Foreskin keratinocyte (primary cell): ENCODE measurements at places on chromosomes 3 and 15. TPM values are rescaled to one million over a fixed set of nuclear protein-coding genes. Genes with fewer than 3 reads are reported as not detected.

AADACL2 gene
- total RNA-seq: not detected in 2 replicates

GOLGA6L7 gene
- not detected in 2 replicates for total RNA-seq

CCR1 gene
- total RNA-seq: not detected in 2 replicates

MAP1A gene
- total RNA-seq: 0.24 and 0.28 TPM in 2 replicates

SLC28A1 gene
- not detected in 2 replicates for total RNA-seq

IGSF11 gene
- total RNA-seq: not detected in 2 replicates

LDHAL6B gene
- not detected in 2 replicates for total RNA-seq

GPR160 gene
- 0.10 and 0.42 TPM in 2 replicates for total RNA-seq

WWTR1 gene
- total RNA-seq: 14.8 and 23.6 TPM in 2 replicates

FANCD2OS gene
- not detected in 2 replicates for total RNA-seq

TBC1D2B gene
- 24.4 and 28.7 TPM in 2 replicates for total RNA-seq

UPK1B gene
- total RNA-seq: 1.9 and 4.8 TPM in 2 replicates

SPINT1 gene
- total RNA-seq: 107 and 121 TPM in 2 replicates

GOLGA8M gene
- not detected in 2 replicates for total RNA-seq

ROBO1 gene
- 43.0 and 47.6 TPM in 2 replicates for total RNA-seq

DNA sequence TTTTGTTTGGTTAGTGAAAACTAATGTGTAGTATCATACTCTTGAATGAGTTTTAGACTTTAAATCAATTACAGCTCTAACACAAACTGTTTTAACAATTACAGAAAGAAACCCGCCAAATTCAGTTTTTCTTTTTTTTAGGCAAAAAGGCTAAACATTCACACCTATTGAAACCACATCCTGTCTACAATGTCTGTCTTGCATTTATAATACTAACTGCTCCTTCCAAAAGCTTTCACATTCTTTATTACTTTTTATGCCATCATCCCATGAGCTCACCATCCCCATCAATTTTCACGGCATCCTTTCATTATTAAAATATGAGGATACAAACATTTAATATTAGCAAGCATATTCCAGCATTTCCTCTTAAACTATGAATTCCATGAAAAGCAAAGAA lies 593.3 kb downstream of the FOXP1 start:
- DNase-seq: no peak

- no peak for DNase-seq
Observed at GRCh38 chr3:113495035-113495434, 19.9 kb downstream of the SPICE1 start.

GRCh38 chr3:111729087-111729846 lies 129.8 kb upstream of the PHLDB2 start:
- no peak for DNase-seq

DNA sequence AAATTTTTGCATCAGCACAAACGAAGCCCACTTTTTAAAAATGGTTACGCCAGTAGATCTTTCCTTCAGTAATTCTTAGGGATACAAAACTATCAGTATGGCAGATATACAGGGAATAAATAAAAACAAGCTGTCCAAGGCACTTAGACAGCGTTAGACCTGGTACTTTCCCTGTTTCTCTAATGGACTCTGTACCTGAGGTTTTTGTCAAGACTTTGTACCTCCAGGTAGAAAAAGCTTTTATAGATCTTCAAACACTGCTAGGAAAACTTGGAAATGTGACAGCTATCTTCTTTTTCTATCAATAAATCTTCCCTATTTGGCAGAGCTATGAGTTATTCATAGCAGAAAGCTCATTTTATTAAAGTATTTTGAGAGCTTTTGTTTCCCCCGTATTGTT lies 477.8 kb downstream of the MAGI1 start:
- DNase-seq: no peak

- DNase-seq: no peak
Observed at GRCh38 chr3:112298781-112299180, 4.8 kb upstream of the SLC9C1 start.

DNA sequence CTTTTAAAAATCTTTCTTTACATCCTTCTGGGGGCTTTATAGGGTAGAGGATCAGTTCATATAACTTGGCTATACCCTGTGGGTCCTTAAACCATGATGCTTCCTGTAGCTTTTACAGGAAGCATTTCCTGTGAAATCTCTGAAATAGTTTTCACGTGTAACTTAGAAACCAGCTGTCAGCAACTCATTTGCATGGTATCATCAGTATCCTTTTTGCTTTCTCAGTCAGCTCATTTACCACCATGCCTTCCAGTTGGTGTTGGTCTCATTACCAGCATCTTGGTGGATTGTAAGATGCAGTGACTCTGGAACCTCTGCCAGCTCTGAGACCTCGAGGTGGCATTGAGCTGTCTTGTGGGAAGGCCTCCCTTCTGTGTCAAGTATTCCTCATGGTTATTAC lies 96.7 kb upstream of the MYZAP start:
- DNase-seq: no peak

- DNase-seq: peak; percentile 40
Observed at GRCh38 chr3:72678867-72679266, 169.4 kb downstream of the SHQ1 start.

GRCh38 chr3:89375451-89375850 lies 268.0 kb downstream of the EPHA3 start:
- DNase-seq: no peak

- DNase-seq: no peak
Observed at GRCh38 chr15:35963326-35963725, 417.4 kb upstream of the DPH6 start.

DNA sequence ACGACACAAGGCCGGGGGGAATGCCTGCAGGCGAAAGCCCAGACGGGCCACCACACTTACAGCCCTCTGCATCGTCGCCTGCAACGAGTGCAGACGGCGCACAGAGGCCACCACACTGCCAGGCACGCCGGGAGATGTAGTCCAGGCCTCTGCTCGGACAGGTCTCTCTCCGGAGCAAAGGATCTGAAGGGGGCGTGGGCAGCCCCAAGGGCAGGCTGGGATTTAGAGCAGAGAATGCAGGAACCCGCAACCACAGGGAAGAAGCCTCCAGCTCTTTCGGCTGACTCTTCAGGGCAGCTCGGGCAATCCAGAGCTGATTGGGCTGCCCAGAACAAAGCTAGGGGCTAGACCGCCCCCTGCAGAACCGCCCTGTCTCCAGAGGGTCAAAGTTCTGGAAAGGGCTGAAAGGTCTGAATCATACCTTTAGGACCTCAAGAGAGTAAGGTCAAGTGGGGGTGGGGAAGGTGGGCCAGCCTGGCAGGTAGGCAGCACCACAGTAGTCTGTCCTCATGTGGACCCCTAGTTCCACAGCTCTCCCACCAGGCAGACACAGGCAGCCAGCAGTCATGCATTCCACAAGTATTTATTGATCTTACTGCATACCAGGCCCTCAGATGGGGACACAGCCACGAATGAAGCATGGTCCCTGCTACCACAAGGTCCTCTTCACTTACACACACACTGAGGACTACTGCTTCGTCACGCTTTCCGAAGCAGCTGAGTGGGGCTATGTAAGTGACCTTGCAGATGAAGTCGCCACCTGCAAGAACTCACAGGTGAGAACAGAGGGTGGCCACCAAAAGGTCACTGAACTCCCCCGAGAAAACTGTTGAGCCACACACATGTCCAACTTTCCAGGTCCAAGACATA lies at the start of gene AMT:
Gene AMT, minus strand, starts transcription at position 95 of the 870 bp plus-strand sequence. Its CDS starts 23 bp downstream, at position 72.
- DNase-seq: no peak

GRCh38 chr3:172915911-172916514 lies 165.5 kb downstream of the ECT2 start:
- no peak for DNase-seq

DNA sequence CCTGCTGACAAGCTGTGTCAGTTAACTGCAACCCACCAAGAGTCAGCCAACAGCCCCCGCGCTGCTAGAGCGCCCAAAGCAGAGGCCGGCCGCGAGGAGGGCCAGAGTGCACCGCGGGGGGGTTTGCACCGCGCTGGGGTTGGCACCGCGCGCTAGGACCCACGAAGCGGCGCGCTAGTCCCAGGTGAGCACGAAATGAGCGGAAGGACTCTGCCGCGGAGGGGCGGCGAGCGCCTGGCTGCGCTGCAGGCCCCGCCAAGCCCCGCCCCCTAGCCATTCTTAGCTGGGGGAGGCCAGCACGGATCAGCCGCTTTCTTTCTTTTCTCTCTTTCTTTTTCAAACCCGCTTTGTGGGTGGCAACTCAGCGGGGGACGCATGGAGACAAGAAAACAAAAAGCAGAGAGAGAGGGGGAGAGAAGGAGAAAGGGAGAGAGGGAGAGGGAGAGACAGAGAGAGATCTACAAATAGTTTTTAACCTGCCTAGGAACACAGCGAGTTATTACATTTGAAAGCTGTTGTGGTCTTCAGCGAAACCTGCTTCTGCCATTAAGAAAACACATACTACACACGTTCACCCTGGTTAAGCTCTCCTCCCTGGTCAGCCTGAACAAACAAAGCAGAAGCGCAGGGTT lies 6.9 kb upstream of the FOXB1 start:
- DNase-seq: no peak

- no peak for DNase-seq
Observed at GRCh38 chr15:88232771-88233201, 23.8 kb downstream of the NTRK3 start.

DNA sequence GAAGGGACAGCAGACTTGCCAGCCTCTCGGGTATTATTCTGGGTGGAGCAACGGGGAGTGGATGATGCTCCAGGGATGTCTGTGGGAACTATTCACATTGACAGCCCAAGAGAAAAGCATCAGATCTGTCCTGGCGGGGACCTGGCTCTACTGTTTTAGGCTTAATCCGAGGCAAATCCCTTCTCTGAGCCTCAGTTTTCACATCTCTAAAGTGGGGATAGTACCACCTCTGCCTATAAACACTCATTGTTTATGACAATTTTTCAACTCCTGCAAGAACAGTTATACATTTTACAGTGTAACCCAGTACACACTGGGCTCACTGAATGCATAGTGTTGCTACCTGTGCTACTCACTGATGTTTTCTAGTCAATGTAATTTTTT lies 9.3 kb downstream of the PDIA5 start:
- no peak for DNase-seq

GRCh38 chr15:25536801-25537611 lies 98.2 kb upstream of the UBE3A start:
- no peak for DNase-seq

DNA sequence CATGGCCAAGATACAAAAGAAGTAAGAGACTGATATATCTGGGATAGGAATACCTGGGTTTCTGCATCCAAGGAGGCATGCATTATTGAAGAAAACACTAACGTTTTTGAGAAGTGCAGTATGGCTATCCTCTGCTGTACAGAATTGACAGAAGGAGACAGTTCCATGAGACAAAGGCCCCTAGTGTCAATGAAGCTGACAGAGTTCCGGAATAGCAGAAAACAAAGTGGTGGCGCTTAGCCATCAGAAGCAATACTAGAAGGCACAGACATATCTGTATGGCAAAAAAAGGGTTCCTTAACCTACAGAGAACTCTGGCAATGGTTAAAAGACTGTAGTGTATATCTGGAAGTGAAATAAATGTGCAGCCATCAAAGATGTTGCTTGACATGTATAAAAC lies 77.8 kb downstream of the VGLL3 start:
- DNase-seq: no peak

- DNase-seq: no peak
Observed at GRCh38 chr3:67460841-67461510, 193.4 kb downstream of the SUCLG2 start.

DNA sequence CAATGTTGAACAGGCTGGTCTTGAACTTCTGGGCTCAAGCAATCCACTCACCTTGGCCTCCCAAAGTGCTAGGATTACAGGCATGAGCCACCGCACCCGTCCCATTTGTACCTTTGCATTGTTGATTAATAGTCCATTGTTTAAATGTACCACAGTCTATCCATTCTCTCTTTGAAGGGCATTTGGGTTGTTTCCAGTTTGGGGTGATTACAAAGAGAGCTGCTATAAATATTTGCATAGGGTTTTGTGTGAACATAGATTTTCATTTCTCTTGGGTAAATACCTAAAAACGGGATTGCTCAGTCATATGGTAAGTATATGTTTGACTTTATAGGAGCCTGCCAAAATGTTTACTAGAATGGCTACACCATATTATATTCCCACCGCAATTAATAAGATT lies 13.7 kb upstream of the PTPRG start:
- no peak for DNase-seq

DNA sequence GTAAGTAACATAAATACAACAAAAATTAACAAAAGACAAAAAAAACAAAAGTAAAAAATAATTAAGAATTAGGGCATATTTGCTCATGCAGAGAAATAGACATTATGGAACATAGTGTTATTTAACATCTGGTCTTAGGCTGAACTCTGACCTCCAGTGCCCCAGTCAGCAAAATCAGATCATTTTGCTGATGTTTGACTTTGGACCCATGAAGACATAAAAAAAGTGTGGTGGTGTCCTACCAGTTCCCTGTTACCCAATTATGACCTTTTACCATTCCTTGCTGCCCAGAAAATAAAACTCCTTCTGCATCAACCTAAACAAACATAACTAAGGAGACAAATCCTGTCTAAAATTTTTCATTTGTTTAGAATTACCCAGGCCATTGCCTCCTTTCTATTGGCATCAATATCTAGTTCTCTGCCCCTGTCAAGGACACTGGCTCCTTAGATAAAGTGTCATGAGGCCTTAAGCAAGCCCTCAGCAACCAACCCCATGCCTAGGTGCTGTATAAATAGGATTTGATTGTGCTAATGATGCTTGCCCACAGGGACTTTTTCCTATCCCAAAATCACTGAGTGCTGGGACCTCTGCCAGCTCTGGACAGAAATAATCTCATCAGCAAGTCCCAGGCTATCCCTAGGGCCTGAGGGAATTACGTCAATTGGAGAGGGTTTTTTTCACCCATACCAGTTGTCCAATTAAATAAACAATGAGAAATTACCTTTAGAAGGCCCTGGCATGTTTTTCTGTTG lies 334.5 kb upstream of the UMPS start:
- DNase-seq: no peak

DNA sequence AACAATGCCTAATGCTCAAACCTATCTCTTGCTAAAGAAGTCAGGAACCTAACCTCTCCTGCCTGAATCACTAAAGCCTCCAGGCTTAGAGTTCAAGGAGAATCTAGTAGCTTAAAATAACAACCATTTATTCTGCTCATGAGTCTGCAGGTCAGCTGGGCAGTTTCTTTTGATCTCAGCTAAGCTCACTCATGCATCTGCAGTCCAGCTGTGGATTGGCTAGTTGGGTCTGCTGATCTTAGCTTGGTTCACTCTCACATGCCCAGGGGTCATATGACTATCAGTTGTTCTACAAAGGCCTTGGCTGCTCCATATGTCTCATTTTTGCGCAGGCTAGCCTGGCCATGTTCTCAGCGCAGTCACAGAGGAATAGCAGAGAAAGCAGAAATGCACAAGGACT lies 109.2 kb upstream of the STT3B start:
- DNase-seq: peak; percentile 69
